ENCODE measurements at places on chromosomes 11 and 22.

DNA sequence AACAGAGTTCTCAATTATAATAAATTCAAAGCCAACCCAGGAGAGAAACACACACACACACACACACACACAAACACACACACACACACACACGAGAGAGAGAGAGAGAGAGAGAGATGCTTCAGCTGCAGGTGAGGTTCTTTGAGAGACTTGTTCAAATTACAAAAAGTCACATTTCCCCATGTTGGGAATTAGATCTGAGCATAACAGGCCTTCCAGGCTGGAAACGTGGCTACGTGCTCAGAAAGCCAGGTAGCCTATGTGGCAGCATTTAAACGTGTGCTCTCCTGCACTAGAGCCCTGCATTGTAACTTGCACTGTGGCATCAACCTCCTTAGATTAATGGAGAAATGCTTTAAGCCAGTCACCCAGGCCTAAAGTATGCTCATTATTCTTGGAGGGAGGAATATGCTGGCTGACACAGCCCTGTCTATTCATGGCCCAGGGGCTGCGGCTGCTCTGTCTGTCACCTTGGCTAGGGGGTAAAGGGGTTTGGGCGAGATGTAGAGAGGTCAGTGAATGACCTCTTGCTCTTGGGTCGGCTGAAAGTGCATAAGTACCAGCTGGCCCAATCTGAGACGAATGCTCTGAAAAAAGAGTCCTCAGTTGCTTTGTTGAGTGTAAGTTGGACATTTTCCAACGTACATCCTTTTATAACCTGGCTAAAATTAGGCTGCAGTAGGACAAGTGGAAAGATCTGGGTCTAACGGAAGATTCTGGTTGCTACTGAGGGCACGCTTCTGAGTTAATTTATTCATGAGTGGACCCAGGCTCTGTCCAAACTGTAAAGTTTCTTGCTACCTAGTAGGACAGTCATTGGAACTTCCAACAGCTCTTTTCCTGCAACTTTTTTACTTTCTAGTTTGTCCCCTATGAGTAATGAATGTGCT, 171.1 kb upstream of the SEZ6L start:
- no peak for DNase-seq

DNA sequence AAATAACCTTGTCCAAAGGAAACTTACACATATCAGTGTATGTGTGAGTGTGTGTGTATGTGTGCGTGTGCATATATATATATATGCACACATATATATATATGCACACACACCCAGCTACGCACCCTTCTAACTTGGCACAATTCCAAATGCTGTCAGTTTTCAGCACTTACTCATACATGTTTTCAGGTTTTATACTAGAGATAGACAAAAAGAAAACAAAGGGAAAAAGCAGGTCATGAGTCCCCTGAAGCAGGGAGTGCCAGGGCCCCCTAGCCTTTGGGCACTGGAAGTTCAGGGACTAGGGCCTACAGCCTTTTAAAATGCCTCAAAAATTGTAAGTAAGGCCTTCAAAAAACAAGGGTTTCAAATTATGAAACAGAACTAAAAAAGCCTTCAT, 265.4 kb downstream of the CADM1 start:
- DNase-seq = no peak

DNA sequence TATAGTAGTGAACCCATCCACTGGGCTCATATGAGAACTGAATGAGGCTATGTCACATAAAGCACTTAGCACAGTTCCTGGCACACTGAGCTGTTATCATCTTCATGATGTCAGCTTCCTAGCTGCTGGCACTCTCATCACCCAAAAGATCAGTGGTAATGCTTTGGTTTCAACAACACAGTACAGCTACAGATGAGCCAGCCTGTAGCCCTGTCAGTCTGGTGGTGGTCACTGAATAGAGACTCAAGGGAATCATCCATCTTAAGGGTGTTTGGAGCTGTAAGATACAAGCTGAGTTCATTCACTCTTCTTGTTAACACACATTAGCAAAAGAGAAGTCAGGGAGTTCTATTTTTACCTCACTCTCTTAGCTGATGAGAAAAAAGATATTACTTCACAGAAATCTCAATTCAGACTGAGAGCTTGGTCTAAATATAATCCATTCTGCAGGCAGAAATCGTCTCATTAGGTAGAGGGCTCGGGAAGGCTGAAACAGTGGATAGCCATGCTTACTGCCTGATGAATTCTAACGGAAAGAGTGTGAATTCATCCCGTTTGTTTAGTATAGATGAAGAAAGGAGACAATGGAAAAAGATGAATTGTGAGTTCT, 6.3 kb upstream of the SLC1A2 start:
- DNase-seq = no peak

DNA sequence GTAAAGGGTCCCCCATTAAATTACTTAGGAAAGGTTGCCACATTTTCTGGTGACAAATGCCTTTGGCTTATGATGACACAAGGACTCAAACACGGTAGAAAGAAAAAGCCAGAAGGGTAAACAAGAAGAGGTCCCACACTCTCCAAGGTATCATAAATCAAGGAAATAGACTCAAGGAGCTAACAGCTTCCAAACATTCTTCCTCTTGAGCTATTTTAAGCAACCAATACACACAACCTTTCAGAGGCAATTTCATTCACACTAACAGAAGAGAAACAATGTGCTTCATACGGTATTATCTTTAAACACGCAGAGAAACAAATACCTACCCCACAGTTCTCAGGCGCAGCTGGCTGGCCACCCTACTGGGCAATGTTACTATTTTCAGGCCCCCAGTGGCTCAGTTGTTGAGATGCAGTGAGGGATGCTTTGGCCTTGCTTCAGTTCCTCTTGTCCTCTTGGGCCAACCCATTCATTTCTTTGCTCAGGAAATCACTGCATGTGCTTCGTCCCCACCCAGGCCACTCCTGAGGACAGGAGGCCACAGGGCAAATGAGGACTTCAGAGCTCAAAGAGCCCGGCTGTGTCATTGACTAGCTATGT, 15.8 kb downstream of the ABTB2 start:
- no peak for DNase-seq

- no peak for DNase-seq
These were observed 786 bp downstream of the CAPN1 start for GRCh38 chr11:65182258-65183170.

GRCh38 chr11:112656772-112657428, 304.3 kb upstream of the NCAM1 start:
- DNase-seq = no peak

GRCh38 chr11:69167916-69168691, 12.4 kb downstream of the SMIM38 start:
- DNase-seq = no peak

GRCh38 chr11:63940786-63941185, 2.0 kb downstream of the NAA40 start:
- DNase-seq = no peak

- DNase-seq = no peak
These were observed 1455.1 kb downstream of the TBC1D22A start for GRCh38 chr22:48217596-48217995.

- no peak for DNase-seq
These were observed 34.6 kb downstream of the WNT7B start for GRCh38 chr22:45942344-45942743.

- no peak for DNase-seq
These were observed 183.1 kb downstream of the NAV2 start for GRCh38 chr11:19895776-19896175.

DNA sequence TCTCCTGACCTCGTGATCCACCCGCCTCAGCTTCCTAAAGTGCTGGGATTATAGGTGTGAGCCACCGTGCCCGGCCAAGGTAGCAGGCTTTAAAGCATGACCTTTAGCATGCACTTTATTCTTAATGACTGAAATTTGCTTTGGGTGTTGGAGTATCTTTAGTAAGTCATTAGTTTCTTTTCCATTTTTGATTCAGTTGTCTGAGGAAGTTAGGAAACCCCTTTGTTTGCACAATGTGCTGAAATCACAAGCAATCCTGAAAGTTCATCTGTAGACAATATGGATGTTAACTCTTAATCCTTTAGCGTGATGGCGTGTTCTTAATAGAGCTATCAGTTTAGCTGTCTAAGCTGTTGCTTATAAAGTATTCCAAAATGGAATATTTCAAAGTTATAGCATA, 16.8 kb downstream of the SDHD start:
- no peak for DNase-seq

DNA sequence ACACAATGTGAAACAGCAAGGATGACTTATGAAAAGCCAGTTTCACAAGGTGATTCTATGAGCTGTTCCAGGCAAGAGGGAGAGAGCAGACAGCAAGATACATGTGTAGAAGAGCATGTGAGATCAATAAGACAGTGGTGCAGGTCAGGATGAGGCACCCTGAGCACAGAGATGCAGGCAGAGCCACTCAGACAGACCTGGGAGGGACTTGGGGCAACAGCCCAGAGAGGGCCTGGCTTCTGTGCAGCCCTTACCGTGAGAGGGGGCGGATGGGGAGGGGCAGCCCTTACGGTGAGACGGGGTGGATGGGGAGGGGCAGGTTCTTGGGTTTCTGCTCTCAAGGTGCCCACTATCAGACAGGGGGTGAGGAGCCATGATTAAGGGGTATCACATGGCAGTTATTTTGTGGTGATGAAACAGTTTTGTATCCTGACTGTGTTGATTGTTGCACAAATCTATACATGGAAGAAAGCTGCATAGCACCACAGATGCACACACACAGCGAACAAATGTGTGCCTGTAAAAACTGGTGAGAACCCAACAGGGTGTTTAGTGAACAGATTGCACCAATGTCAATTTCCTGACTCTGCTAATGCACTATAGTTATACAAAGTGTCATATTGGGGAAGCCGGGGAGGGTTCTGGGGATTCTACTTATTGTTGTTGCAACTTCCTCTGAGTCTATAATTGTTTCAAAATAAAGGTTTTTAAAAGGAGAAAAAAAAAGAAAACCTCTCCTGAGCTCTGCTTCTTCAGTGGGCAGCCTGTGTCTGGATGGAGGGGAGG, 5.2 kb upstream of the C22orf42 start:
- DNase-seq = no peak

GRCh38 chr22:49789289-49790141, 38.2 kb downstream of the BRD1 start:
- no peak for DNase-seq

GRCh38 chr11:1219834-1220815, 2.7 kb upstream of the MUC5B start:
- DNase-seq = no peak

- no peak for DNase-seq
These were observed 50.5 kb upstream of the PARVG start for GRCh38 chr22:44130076-44130711.

GRCh38 chr22:41847300-41847699, 14.4 kb downstream of the SREBF2 start:
- no peak for DNase-seq

GRCh38 chr11:132685174-132685611, 847.1 kb downstream of the OPCML start:
- no peak for DNase-seq

DNA sequence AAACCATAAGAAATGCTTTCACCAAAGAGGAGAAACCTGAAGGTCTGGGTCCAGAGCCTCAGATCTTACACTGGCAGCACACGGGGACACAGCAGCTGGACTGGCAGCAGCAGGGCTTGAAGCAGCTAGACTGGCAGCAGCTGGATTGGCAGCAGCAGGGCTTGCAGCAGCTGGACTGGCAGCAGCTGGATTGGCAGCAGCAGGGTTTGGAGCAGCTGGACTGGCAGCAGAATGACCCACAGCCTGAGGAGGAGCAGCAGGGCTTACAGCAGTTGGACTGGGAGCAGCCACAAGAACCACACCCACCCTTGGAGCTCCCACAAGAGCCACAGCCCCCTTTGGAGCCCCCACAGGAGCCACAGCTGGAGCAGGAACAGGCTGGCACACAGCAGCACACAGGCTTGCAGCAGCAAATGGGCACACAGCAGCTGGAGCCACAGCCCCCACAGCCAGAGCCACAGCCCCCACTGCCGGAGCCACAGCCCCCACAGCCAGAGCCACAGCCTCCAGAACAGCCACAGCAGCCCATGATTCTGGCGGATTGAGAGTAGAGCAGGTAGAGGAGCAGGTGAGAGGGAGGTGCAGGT, at the start of gene KRTAP5-11:
Gene KRTAP5-11 (minus strand): TSS at position 567 of the 587 bp plus-strand sequence. CDS start 38 bp downstream, at position 529.
- DNase-seq = no peak

- no peak for DNase-seq
These were observed 2.6 kb downstream of the TAF1D start for GRCh38 chr11:93738647-93739081.

DNA sequence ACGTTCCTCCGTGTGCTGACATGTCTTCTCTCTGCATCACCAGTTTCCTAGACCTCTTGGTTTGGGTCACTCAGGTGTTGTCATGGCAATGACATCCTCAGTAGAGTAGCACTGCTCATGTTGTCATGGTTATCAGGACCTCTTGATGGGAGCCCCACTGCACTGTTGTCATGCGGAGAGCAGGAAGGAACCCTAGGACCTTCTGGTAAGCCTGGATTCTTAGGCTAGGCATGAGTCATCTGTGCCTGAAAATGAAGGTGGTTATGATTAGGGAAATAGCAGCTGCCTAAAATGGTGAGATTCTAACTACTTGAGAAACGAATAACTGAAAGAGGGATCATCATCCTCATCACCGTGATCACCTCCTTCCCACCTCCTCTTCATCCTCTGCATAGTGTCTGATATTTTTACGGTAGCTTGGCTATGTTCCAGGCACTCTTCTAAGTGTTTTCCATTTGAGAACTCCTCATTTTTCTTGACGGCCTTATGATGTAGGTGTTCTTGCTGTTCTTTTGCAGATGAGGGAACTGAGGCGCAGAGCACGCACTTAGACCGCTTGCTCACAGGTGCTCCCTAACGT, 858.4 kb downstream of the NTM start:
- DNase-seq = no peak

DNA sequence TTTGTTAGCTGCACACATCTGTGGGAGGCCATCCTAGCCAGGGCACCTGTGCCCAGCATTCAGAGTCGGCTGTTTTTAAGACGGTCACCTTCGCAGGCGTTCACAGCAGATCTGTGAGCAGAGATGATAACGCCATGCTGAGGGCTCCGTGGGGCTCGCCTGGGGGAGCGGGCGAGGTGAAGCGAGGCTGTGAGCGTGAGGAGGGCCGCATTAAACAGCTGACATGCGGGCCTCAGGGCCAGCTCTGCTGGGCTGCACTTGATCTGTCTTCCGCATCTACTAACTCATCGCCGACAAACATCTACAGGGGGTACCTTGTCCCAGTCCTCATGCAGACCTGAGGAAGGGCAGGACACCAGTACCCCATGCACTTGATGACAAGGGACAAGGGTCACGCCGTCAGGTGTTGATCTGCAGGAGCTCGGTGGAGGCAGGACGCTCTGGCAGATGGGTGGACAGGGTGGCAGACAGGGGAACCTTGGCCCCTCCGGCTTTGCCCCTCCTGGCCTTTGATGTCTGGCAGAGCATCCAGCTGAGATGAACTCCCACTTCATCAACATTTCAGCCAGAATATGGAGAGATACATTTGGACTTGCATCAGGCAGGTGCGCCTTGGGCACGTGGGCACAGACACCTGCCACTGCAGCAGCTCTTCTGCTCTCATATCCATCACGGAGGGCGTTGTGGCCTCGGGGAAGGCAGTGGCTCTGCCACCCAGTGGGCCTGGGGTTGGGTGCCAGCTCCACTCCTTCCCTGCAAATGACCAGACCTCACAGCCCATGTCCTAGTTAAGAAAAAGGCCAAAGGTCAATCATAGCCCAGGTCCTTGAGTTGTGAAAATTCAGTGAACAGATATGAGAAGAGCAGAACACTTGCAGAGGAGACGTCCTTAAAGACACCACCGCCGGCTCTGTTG, 822.9 kb downstream of the BRD1 start:
- DNase-seq = no peak

GRCh38 chr22:23113847-23114720, 27.7 kb downstream of the RSPH14 start:
- DNase-seq = no peak

GRCh38 chr11:33387581-33387980, 130.4 kb downstream of the HIPK3 start:
- DNase-seq = no peak

Measured in activated CD4-positive, alpha-beta T cell treated with anti-CD3 and anti-CD28 coated beads, Interleukin-2, amount 50 U/mL, for 4 hours (primary cell).